ENCODE measurements at places on chromosomes 1 and 21.

GRCh38 chr1:207031632-207032264 is 808 bp downstream of the C1orf116 start:
- no peak for DNase-seq

DNA sequence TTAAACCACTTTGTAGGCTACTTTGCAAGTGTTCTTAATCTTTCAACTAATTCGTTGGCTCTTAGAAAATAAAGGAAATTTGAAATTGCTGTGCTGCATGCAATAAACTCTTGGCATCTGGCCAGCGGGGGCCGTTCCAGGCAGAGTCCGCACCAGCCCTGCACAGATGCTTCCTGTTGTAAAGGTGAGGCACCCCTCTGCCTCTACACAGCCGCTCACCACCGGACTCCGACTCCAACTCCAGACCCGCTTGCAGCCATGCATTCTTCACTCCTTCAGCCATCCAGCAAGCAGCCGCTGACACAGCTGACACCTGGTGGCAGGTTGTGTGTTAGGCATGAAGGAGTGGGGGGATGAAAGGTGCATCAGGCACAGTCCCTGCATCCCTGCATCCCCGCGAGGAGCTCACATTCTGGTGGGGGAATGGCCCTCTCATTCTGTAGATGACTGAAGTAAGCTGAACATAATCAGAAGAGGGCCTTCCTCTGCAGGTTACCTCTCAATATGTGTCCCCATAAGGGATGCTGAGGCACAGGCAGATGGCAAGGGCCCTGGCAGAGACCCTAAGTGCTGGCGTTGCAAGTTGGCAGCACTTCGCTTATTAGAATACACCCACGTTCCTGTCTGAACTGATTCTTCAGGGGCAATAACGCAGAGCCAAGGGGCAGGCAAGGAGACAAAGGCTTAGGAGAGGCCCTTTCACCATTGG is 56.8 kb downstream of the GLIS1 start:
- peak; percentile 51 for DNase-seq

GRCh38 chr1:230568008-230568407 is 74.3 kb upstream of the COG2 start:
- DNase-seq: no peak

DNA sequence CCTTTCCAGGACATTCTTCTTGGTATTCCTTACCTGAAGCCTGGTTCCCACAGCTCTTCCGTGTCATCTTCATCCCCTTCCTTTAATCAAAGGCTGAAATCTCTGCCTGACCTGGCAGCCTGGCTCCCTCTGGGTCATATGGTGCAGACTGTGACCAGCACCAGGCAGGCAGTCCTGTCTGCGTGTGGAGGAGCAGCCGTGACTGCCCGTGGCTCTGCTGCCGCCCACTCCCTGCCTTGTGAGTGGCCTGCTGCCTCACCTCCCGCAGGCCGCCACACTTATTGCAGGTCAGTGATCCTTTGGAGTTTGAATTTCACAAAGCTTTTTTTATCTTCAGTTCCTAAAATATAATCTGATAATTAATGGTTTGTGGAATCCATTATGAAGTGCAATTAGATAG is 36.2 kb upstream of the EPHA8 start:
- DNase-seq: no peak

- no peak for DNase-seq
These were observed 39.8 kb downstream of the FAM78B start for GRCh38 chr1:166127003-166127402.

GRCh38 chr1:187262731-187263130 is 434.0 kb downstream of the PLA2G4A start:
- DNase-seq: no peak

GRCh38 chr1:53369761-53370160 is 41.9 kb upstream of the LRP8 start:
- peak; percentile 1 for DNase-seq

GRCh38 chr1:179953974-179954492 is 577 bp upstream of the CEP350 start:
- DNase-seq: peak; percentile 68

- DNase-seq: no peak
These were observed 685.9 kb downstream of the MATN1 start for GRCh38 chr1:30037251-30038118.

- DNase-seq: no peak
These were observed 44.3 kb upstream of the KCNK1 start for GRCh38 chr1:233569636-233570035.

GRCh38 chr1:180579961-180580611 is 21.3 kb downstream of the OVAAL start:
- no peak for DNase-seq

- DNase-seq: no peak
These were observed 43.4 kb downstream of the ZBTB40 start for GRCh38 chr1:22494943-22495579.

DNA sequence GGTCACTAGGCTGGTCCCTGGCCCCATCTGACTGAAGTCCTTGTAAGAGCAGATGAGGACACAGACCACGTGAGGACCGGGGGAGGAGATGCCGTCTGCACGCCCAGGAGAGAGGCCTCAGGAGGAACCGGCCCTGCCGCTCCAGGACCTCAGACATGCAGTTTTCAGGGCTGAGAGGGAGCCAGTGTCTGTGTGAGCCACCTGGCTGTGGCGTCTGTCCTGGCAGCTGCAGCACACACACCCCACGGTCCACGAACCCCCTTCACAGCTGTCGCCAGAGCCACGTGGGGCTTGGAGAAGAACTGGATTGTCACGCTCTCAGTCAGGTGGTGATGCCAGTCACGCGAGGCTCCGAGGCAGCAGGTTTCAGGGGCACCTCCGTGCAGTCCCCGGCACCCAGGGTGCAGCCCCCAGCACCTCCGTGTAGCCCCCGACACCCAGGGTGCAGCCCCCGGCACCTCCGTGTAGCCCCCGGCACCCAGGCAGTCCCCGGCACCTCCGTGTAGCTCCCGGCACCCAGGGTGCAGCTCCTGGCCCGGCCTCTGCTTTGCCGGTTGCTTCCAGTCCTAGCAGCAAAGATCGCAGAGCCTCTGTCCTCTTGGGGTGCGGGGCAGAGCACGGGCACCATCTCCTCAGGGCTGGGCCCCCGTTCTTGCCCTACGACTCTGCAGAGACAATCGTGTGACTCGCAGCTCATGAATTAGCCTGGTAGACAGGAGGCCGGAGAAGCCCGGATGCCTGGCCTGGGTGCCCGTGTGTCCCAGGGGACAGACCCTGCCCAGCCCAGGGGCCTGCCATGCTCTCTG is 19.0 kb upstream of the SUMO3 start:
- DNase-seq: no peak

GRCh38 chr21:25904044-25904695 is 169.4 kb downstream of the GABPA start:
- DNase-seq: no peak

DNA sequence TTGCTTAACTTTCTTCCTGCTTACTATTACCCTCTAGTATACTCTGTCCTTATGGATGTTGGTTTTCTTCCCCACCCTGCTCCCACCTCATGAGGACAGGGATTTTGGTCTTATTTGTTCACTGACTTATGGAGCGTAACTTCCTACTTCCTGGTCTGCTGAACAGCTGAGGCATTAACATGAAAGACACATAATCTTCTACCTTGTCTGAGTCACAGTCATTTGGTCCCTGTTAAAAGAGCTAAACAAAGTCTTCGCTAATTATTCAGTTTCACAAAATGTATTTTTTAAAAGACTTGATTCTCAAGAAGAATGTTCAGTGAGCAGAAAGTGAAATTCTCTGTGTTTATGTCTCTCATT is 18.5 kb downstream of the RNASEL start:
- DNase-seq: no peak

- no peak for DNase-seq
These were observed 1604.7 kb downstream of the PLA2G4A start for GRCh38 chr1:188433425-188433824.

GRCh38 chr1:115193046-115193828 is 103.9 kb upstream of the TSPAN2 start:
- no peak for DNase-seq

DNA sequence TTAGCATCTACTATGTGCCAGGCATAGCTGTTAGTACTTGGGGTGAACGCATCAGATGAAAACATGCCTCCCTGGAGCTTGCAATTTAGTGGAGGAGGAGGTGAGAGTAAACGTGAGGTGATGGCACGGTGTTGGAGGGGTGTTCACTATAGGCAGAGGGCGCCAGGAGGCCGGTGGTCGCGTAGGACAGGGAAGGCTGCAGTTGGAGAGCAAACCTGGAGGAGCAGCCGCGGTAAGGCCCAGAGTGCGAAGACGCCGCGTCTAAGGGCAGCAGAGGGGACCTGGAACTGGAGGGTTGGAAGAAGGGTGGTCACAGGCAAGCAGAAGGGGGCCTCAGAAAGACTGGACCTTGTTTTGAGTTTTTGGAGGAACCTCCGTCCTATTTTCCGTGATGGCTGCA is 30.2 kb upstream of the TRIM17 start:
- DNase-seq: no peak

DNA sequence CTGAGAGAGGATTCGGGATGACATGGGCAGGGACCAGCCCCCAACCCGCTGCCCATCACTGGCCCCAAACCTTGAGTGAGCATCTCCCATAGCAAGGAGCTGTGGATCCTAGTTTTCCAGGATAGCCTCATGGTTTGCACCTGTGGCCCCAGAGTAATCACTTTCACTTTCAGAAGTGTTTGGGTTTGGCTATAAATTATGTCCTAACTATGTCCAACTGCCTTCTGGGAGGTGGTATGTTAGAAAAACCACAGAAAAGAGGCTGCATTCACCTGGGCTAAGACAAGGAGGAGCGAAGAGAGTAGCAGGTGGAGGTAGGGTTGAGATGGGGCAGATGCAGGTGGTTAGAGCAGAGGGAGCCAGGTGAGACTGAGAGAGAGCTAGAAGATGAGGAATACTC is 19.4 kb upstream of the CLIC6 start:
- DNase-seq: no peak

DNA sequence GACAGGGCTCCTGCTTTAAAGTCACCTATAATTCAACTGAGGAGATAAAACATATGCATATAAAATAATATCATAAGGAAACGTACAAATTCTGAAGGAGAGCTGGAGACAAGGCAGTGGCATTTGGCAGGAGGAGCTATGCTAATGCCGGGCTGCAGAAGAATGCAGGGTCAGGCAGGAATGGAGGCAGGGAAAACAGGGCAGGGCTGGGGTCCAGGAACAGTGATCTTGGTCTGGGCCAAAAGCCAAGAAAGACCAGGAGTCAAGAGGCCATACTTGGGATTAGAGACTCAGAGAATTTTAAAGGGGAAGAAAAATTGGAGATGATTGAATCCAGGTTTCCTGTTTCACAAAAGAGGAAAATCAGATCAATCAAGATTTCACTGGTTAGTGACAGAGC is 20.0 kb upstream of the BRDT start:
- no peak for DNase-seq

DNA sequence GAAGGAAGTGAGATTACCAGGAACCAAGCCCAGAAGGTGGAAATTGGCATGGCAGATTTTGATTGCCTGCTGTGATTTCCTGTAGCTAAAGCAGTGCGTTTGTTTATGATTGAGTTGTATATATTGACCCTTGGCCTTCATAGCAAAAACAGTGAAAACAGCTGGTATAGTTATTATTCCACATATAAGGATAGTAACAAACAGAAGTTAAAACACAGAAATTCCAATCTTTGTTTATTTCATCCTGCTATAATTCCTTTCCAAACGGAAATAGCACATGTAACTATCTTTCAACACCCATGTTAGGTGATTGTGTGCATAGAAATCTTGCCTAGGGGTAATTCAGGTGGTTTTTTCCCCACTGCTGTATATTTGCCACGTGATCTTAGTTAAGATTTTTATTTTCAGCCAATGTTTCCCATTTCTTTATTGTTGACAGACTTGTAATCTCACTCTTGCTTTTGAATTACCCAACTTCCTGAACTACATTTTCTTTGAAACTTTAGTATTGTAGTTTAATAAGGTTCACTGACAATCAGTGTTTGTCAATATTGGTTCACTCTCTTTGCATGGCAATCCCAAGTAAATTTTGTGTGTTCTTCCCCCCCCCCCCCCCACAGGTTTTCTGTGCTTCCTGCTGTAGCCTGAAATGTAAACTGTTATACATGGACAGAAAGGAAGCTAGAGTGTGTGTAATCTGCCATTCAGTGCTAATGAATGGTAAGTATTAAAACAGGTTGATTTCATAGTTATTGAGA is 102.7 kb downstream of the CC2D1B start:
- no peak for DNase-seq

DNA sequence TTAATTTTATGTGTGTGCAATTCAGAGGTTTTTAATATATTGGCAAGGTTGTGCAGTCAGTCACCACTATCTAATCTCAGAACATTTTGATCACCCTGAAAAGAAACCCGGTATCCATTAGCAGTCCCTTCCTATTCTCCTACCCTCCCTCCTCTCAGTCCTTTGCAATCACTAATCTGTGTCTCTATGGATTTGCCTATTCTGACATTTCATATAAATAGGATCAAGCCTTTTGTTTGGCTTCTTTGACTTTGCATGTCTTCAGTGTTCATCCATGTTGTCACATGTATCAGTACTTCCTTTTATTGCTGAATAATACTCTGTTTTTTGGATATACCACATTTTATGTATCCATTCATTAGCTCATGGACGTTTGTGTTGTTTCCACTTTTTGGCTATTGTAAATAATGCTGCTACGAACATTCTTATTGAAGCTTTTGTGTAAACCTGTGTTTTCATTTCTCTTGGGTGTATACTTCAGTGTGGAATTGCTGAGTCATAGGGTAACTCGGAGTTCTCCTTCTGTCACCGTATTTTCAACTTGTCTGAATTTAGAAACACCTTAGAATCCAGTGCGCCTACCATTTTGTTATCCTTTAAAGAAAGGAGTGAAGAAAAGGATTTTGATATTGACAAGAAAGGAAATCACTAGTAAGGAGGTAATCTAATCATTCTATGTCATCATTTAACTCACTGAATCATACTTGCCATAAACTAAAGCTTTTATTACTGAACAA is 3.4 kb downstream of the CEP85 start:
- DNase-seq: no peak

DNA sequence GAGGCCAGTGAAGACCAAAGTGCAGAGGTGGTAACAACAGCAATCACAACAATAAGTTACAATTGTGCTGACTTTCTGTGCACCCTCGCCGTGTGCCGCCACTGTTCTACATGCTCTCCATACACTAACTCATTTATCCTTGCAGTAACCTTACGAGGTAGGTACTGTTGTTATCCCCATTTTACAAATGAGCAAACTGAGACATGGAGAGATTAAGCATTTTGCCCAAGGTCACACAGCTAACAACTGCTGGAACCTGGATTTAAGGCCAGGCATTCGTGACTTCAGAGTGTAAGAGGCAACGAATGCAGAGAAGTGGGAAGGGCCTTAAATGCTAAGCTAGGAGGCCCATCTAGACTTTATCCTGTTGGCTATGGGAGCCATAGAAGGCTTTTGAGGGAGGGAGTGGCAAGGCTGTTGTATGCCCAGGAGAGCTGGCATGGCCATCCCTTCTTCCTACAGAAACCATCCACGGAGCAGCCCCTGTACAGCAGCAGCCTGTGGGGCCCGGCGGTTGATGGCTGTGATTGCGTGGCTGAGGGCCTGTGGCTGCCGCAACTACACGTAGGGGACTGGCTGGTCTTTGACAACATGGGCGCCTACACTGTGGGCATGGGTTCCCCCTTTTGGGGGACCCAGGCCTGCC is 36.6 kb downstream of the AZIN2 start:
- no peak for DNase-seq

DNA sequence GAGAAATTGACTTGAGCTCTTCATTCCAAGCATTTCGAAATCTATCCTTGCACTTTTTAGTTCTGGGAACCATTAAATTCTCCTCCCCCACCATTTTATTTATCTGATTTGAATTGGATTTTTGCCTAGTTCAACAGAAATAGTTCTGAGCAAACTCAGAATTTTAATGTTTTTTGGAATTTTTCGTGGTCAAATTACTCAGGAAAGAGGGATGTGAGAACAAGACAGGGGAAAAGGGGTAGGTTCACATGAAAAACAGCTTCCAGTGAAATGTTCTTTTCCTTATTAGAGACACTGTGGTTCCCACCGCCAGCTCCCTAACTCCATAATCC is 5.7 kb upstream of the ZNF697 start:
- DNase-seq: no peak

All from stimulated activated naive CD8-positive, alpha-beta T cell treated with anti-CD3 and anti-CD28 coated beads, Interleukin-15, amount 100 ng/mL, for 72 hours (primary cell).